NCI-H526 (cell line): ENCODE measurements at places on chromosomes 1 and 21.
A peak's percentile ranks its signal among the peaks of the same experiment; 100 is the strongest.

DNA sequence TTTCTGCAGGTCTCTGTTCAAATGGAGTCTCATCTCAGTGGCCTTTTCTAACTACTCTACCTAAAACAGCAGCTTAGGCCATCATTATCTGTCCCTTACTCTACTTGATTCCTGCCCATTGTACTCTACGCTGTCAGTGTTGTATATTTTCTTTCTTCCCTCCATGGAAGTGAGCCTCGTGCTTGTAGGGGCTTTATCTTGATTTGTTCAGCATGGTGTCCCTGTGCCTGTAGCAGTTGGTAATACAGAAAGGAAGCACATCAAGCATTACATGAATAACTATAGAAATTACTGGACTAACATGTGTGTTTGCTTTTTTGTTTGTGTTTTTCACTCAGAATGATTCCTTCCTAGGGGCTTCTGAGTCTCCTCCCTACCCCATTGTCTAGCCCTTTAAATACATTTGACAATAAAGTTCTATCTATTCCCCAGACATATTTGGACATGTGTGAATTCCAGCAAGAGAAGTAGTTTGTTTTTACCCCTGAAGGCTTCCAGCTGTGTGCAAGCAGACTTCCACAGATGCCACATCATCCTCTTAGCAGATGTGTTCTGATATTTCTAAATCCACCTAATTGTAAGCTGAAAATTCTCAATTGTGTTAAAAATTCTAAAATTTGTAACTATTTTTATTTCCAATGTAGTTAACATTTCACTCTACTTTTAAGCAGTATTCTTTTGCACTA is 40.3 kb downstream of the PRMT2 start:
- no peak for DNase-seq

GRCh38 chr1:55980582-55980981 is 598.8 kb downstream of the PLPP3 start:
- DNase-seq, result peak; percentile 60

DNA sequence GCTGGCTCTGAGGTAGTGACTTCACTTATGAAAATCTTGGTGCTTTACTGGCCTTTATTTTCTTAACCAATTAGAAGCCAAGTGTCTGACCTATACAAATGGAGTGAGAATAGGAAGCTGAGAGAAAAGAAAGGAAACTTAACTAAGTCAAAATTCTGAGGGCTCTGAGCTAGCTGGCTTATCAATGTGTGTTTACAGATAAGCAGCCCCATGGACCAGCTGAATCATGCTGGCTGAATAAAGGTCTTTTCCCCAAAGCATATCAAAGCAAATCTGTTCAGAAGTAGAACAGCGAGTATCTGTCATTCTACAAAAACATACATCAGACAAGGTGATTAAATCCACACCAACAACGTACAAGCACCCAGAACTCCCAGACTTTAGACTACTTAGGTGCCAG is 117.2 kb downstream of the BRINP2 start:
- no peak for DNase-seq

DNA sequence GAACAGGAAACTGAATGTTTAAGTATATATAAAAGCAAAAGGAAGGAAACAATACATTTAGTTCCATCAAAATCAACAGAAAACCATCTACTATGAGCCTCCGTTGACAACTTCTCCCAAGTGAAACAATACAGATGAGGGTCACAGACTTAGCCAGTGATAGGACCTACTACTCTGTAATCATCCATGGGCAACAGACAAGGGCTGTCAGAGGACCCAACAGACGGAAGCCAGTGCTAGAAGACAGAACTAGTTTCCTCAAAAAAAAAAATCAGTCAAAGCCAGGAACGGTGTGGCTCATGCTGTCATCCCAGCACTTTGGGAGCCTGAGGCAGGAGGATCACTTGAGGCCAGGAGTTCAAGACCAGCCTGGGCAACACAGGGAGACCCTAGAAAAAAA is 20.6 kb downstream of the RERE start:
- DNase-seq, result no peak

GRCh38 chr1:113042285-113043143 is 30.5 kb upstream of the LRIG2 start:
- peak; percentile 91 for DNase-seq

- no peak for DNase-seq
Measured at GRCh38 chr1:18414872-18415447, 65.8 kb upstream of the KLHDC7A start.

DNA sequence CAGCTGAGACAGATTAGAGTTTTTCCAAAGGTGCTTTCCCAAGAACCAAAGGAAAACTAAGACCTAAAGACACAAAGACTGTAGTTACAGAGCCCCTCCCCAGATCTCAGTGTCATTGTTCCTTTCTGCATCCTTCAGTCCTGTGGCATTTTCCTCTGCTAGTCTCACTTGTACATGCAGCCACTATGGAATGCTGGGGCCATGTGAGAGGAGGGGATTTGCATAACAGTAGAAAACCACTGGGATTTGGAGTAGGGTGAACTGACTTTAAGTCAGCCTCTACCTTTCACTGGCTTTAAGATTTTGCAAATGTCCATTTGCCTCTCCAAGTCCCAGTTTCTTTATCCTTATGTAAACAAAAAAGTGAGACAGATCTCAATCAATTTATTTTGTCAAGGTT is 119.4 kb upstream of the F3 start:
- DNase-seq, result peak; percentile 66
